ENCODE measurements at places on chromosomes 5 and 9. TPM values are rescaled to one million over a fixed set of nuclear protein-coding genes. Genes with fewer than 3 reads are reported as not detected.
A peak's percentile ranks its signal among the peaks of the same experiment; 100 is the strongest.

DNA sequence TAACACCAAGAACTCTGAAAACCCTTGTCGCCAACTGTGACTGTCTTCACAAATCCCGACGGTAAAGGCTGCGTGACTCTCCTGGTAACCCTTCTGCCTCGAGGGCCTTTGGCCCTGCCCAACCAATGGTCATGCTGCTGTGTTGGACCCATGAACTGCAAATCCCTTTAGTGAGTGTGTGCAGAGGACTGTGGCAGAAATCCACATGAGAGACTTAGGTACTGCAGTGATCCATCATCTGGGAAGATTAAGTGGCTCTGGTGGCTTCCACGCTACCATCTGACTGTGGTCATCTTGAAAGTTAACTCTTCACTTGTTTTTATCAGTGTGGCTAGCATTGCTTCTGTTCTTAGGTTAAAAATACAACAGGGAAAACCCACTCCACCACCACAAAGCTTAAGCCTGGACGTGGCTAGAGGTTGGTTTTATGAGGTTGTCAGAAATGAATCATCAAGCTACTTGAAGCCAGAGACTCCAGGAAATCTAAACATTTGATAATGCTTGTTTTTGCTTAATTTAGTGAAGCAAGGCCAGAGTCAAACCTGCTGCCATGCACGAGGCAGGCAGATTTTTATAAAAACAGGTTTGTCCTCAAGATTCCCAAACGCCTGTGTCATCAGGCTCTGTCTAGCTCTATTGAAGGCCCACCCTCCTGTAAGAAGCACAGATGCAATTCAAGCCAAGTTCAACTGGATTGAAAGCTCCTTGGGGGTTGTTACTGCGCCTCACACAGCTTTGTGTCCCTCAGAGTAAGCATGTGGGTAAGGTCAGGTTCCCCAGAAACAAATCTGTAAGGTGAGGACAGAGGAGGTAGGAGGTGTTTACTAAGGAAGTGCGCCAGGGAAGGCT, 52.7 kb upstream of the ERCC6L2 start:
- peak; percentile 98 for DNase-seq

DNA sequence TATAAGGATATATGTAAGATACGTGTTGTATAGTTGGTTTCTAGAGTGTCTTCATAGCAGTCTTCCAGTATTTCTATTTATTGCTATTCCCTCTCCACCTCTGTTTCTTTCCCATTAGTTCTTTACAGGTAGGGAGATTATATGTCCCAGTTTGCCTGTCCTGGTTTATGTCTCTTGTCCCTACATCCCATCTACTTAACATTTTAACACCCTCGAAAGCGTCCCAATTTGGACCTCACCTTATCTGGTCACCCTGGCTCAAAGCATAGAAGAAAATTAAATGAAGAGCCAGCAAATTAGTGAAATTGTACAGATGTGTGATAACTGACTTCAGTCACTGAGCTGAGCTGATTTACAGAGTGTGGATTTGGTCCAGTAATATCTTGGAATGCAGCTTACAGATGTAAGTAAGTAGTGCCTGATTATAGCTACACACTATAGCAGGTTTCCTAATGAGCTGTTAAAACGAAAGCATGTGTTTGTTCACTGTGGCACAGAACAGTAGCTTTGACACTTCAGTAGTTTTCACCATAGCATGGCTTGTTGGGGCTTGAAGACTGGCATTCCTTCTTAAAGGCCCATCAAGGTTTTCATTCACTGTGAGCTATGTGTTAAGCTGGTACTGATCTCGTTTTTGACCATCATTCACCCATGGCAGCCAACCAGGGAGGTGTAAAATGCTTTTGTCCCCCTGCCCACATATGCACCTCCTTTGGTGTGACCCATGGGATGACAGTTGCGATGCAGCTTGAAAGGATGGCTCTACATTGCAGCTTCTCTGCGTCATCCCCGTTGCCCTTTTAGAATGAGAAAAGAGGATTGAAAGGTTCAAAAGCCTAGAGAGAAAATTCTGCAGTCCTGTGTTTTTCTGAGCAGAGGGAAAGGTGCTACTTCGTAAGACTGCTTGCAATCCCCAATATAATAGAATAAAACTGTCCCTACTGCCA, 192.1 kb upstream of the DMRT1 start:
- peak; percentile 84 for DNase-seq

GRCh38 chr5:18370531-18370930, 736.3 kb downstream of the TAF11L14 start:
- DNase-seq, result no peak

DNA sequence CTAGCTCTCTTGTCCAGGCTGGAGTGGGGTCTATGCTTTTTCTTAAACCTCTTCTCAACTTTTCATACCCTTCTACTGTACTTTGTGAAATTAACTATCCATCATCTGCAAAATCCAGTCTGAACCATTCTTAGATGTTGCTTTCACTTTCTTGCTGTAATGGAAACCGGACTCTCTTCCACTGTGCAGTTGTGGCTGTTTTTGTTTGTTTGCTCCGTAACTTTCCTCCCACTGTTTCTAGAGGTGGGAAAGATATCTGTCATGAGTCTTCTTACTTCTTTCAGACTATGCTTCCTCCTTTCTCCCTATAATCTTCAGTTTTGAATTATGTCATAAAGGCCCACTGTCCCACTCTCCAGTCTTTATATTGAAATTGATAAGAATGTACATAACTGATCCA, 6.5 kb downstream of the TNPO1 start:
- DNase-seq, result no peak

DNA sequence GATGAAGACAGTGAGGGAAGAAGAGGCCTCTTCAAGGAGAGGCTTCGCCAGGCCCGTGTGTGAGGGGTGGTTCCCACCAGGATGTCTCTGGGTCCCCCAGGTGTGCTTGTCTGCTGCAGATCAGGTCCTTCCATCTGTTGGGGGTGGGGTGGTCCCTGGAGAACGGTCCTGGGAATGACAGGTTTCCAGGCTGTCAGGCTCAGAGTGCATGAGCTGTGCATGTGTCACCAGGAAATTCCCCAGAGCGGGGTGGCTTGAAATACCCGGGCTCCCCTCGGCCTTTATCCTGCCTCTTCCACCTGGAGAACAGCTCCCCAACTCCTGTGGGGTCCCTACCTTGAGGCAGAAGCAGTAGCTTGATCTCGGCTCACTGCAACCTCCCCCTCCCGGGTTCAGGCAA, 118.8 kb downstream of the GAPVD1 start:
- no peak for DNase-seq

DNA sequence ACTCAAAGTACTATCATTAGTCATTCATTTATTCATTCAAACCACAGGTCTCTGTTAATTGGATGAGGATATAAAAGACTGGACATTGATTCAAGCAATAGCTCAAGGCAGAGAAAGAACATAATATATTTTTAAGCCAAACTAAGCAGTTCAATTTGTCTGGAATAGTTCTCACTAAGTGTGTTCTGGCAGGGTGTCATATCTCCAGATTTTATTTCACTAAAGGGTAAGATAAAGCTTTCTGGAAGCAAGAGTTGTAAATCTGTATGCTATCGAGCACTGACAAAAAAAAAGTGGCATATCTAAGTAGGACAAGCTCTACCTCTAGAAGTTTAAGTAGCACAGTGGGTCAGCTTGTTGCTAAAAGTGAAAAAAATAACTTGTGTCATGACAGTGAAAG, 375.6 kb downstream of the TUSC1 start:
- no peak for DNase-seq

DNA sequence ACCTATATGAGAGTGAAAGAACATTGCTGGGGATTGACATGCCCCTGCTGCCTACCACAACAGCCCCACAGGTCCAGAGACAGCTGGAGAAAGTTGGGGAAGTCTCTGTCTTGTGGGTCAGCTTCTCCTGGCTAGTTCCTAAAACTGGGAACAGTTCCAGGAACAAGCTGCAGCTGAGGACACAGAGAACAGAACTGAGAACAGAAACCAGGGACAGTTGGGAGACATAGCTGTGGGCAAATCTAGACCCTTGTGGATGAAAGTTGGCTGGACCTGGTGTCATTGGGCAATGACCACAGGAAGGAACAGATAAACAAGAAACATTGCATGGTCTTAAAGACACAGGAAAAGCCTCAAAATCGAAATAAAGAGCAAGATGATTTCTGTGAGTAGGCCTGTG, 58.3 kb upstream of the MOCS2 start:
- peak; percentile 55 for DNase-seq

DNA sequence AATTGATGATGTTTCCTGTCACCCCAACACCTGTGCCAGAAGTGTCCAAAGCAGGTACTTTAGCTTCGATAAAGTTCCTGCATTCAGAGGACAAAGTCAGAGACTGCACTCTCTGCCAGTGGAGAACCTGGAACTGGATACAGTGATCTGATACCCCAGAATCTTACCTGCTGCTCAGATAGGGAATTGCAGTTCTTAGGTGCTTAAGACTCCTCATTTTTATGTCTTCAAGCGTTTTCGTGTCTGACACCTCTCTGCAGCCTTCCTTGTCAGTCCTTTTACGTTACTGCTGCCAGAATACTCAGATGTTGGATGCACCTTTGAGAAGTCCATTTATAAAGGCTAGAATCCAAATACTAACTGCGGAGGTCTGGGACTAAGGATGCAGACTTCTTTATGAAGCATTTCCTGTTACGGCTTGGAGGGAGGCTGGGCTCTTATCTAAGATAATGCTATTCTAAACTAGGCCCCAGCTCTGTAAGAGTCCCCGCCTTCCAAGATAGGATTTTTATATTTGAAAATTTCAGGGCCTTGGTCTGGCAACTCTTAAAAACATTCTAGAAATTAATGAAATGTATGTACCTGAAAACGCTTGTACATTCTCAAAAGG, 1.9 kb downstream of the ISOC1 start:
- DNase-seq, result no peak

GRCh38 chr5:89769975-89770374, 639.6 kb downstream of the CETN3 start:
- DNase-seq, result peak; percentile 22

PCDHGA6 gene
- total RNA-seq, result 2.1 TPM

Measured in renal cortical epithelial cell (primary cell).